ENCODE measurements at places on chromosomes 3 and 15.

- DNase-seq: no peak
Observed at GRCh38 chr15:64029110-64029509, 17.2 kb downstream of the DAPK2 start.

DNA sequence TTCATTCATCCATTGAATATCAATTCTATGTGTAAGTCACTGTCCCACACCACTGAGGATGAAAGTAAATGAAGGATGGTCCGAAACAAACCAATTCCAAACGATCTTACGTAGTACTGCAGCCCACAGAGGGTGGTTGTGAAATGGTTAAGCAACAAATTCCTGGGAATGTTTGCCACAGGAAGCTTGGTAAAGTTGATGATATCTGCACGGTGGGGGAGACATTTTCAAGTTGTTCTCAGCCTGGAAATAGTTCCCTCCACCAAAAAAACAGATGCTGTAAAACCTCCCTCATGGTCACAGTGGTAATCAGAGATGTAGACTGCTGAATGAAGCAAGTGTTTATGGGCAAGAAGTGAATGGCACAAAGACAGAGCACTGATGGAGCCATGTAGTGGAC is 35.9 kb upstream of the BNC1 start:
- DNase-seq: no peak

GRCh38 chr15:96058103-96058851 is 272.2 kb upstream of the NR2F2 start:
- no peak for DNase-seq

- DNase-seq: no peak
Observed at GRCh38 chr3:136836511-136837156, 17.7 kb downstream of the SLC35G2 start.

DNA sequence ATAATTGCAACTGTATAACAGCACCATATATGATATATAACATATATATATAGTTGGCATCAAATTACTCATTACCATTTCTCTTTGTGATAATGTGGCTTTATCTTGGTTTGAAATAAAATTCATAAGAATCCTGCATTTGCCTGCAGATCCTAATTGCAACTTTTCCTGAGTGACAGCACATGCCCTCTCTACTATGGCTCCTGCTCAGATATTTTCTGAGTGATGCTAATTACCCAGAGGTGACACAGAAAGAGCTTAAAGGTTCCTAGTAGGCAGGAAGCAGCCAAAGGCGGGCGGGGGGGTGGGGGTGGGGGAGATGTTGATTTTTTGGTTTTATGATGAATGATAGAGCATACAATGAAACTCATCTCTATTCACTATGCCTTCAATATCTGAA is 370.6 kb downstream of the MFSD1 start:
- DNase-seq: no peak

GRCh38 chr3:16945330-16945729 is 60.6 kb downstream of the PLCL2 start:
- no peak for DNase-seq

DNA sequence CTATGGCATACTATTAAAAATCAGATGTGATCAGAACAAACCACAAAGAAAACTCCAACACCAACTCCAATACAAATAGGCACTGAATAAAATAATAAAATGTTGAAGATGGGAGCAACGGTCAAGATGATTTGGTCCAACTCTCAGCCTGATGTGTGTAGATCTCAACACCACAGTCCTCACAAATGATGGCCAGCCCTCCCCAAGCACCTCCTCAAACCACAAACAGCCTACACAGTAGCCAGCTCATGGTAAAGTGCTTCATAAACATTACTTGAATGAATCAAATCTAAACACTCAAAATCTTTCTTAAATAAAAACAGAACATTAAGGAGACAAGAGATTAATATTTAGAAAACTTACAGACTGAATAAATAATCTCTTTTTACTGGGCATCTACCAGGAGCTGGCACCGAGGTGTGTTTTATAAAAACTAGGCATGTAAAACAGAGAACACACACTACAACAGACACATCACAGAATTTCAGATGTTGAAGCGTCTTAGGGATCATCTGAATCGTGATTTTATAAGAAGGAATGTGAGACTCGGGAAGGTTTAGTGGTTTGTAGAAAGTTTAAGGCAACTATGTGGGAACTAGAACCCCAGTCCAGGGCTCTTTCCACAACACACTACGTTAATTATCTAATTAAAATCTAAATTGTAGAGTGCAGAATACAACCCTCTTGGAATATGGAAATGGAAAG is 102.4 kb downstream of the MYLK start:
- no peak for DNase-seq

- no peak for DNase-seq
Observed at GRCh38 chr3:190362258-190362657, 25.7 kb upstream of the CLDN16 start.

Data from right forelimb (tissue), 1 donor.